GDM1 (cell line): ENCODE measurements at places on chromosomes 6 and 20.

GRCh38 chr6:111918825-111919224 is 45.6 kb upstream of the FYN start:
- DNase-seq = no peak

DNA sequence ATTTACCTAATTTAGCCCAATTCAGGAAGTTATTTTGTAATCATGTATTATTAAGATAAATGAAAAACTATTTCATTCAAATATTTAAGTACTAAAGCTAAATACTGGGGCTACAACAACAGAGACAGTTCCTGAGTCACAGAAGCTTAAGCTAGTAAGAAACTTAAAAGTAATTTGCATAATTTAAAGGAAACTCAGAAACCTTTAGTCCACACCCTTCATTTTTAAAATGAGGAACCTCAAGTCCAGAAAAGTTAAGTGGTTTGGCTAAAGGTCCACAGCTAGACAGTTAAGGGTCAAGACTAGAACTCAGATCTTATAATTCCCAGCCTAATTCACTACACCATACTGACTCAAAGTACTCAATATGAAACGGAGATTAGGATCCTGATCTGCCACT is 7.2 kb downstream of the LMBRD1 start:
- no peak for DNase-seq

GRCh38 chr6:123398072-123398471 is 238.7 kb downstream of the TRDN start:
- no peak for DNase-seq

DNA sequence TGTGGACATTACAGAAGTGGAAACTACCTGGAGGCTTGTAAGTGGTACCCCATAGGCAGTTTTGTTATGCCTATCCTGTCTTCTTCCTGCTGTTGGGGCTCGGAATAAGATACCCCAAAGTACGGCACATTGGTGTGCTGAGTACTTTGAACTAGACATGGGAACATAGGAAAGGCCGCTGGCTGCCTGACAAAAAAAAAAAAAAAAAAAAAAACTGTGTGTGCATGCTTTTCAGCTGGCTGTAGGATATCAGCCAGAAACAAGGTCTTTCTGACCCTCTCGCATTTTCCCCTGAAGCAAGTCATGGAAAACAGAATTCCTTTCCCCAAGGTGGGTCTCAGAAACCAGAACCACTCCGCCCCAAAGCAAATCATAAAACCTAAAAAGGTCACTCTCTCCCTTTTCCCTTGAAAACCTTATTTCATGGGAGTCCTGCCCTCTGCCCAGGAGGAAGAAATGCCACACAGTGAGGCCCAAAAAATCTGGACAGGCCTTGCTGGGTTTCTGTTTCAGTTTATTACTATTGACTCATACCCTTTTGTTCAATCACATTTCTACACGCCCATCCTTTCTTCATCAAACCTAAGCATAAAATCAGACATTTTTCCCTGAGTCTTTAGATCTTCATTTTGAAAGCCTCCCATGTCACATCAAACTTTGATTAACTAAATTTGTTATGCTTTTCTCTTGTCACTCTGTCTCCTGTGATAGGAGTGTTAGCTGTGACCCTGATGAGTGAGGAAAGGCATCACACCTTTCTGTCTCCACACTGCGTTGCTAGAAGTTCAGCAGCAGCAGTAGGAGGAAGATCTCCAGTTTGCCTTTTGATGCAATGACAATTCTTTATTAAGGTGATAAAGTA is 17.2 kb downstream of the SLC2A12 start:
- no peak for DNase-seq

DNA sequence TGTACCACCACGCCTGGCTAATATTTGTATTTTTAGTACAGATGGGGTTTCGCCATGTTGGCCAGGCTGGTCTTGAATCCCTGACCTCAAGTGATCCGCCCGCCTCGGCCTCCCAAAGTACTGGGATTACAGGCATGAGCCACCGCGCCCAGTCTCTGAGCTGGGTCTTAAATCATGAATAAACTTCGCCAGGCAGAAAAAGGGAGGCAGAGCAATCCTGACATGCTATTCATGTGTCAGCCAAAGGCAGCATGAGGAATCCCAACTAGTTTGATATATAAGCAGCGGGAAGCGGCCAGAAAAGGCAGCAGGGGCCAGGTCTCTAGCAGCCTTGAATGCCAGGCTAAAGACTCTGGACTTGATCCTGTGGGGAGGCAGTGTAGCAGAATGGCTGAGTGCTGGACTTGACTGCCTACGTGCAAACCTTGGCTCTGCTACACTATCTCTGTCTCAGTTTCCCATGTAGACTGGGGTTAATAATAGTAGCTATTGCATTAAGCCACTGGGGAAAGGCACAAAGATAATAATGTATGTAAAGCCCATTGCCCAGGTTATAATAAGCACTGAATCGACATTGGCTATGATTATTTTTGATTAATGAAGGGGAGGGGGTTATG is 1.8 kb downstream of the PROCR start:
- DNase-seq = no peak

GRCh38 chr20:18001131-18001921 is 32.5 kb downstream of the MGME1 start:
- DNase-seq = no peak

- DNase-seq = no peak
Measured at GRCh38 chr6:157670466-157671186, 152.4 kb upstream of the SNX9 start.

DNA sequence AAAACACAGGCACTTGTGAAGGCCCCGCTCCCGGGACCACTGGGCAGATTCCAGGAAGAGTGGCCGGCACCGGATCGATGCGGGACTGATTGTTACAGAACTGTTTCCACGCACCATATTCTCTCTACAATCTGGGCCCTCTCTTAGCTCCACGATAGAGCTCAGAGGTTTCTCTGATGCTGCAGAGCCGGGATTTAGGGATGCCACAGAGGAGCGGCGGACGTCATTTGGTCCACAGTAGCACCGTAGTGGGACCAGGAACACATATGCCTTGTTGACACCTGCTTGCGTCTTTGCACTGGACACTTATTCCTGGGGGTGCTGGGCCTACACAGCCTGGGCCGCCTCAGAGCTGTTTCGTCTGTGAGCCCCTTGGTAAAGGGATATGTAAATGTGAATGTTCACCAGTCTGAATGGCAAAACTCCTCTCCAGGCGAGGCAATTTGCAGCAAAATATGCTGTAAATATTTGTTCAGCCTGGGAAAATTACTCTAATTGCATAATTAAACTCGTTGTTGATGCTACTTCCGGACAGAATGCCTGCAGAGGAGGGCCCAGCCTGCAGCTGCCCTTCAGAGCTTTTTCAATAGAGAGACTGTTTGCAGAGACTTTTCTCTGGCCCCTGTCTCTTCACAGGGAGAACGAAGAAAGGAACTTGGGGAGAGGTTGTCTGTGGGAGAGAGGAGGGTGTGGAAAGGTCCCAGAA is 9.4 kb downstream of the PCK1 start:
- no peak for DNase-seq

DNA sequence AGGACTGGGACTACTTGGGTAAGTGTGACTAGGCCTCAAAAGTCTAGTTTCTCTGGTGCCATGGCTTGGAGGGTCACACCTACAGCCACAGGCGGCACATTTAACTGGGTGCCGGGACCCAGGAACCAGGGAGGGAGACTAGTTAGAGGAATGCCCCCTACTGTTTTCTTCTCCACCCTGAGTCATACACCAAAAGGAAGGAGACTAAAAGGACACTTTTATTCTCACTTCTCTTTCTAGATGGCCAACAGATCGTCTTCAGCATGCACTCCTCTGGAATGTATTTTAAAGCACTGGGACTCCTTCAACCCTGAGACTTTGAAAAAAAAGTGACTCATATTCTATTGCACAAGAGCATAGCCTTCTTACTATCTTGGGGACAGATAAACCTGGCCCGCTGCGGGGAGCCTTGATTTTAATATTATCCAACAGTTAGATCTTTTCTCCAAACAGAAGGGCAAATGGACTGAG is 33.4 kb downstream of the PLN start:
- DNase-seq = no peak

- DNase-seq = no peak
Measured at GRCh38 chr6:63349401-63349800, 29.6 kb upstream of the LGSN start.

GRCh38 chr6:154404791-154405400 is 48.3 kb upstream of the IPCEF1 start:
- no peak for DNase-seq

- no peak for DNase-seq
Measured at GRCh38 chr6:157287247-157287850, 36.0 kb downstream of the TMEM242 start.

DNA sequence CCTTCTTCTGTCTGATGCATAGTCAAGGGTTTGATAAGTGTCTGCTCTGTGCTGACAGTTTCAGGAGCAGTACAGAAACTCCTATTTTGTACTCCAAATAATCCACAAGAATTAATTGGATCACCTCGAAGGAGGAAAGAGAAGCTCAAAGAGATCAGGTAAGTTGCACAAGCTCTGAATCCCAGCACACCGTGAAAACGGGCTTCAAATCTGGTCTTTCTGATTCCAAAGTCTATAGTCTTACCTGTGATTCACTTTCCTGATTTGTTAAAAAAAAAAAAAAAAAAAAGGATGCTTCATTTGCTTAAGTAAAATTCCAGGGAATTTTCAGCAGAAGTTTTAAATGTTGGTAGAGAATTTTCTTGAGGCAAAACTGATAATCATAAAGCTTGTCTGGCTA is 155.8 kb upstream of the ESR1 start:
- DNase-seq = no peak

GRCh38 chr20:23399568-23400241 is 21.6 kb downstream of the NAPB start:
- no peak for DNase-seq

DNA sequence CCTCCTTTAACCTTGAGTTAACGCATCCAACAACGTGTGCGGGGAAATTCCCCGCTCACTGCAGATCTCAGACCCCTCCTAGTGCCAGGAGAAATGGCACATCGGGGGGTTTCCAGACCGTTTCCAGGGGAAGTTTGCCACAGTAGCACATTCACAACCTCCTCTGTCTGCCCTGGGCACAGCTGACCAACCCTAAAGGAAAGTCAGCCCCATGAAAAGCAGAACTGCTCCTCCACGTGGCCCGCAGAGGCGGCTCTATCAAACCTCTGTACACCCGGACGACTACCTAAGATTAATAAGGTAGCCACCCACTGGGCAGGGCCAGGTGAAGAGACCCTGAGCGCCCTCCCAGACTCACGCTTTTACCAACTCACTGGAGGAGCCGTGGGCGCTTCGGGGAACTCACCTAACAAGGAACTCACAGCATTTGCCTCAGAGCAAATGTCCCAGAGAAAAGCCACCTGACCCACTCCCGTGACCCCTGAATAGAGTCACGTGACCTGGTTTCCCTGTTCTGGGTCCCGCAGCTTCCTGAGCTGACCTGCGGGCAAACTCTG is 93.1 kb downstream of the PRND start:
- DNase-seq = peak; percentile 66

- no peak for DNase-seq
Measured at GRCh38 chr6:64122712-64123375, 487.2 kb downstream of the PHF3 start.

GRCh38 chr20:39016506-39016905 is 54.4 kb downstream of the DHX35 start:
- DNase-seq = no peak

DNA sequence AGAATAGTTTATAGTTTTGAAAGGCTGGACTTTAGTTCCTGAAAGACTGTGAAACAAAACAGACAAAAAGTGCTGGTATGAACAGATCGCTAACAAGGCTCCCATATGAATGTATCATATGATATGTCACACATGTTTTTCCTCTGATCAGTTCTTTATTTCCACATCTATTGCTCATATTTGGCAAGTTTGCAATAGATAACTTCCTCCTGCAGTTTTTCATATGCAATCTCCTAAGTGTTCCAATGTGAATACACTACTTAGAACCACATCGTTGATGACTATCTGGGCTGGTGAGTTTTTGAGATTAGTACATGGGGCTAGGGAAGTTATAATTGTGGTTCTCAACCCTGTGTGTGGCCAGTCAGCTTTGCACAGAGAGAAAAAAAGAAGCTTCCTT is 23.1 kb downstream of the CRYBG1 start:
- no peak for DNase-seq

- no peak for DNase-seq
Measured at GRCh38 chr6:3808199-3808598, 41.0 kb upstream of the FAM50B start.

- DNase-seq = no peak
Measured at GRCh38 chr6:135129136-135129856, 51.8 kb upstream of the MYB start.

DNA sequence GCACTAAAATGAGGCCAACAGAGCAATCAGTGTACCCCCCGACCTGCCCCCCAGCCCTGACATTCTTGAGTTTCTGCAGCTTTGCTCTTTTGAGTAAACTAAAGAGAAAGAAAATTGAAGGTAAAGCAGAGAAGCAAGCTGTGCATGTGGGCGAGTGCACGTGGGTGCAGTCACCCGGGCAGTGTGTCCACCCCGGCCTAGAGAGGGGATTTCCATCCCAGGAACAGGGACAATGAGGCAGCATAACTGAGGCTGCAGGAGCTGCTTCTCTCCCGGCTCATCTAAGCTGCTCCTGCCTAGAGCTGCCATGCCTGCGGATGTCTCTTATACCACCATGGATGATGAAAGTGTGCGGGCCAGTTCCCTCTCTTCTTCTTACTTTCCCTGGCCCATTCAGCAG is 16.8 kb downstream of the CASS4 start:
- no peak for DNase-seq

DNA sequence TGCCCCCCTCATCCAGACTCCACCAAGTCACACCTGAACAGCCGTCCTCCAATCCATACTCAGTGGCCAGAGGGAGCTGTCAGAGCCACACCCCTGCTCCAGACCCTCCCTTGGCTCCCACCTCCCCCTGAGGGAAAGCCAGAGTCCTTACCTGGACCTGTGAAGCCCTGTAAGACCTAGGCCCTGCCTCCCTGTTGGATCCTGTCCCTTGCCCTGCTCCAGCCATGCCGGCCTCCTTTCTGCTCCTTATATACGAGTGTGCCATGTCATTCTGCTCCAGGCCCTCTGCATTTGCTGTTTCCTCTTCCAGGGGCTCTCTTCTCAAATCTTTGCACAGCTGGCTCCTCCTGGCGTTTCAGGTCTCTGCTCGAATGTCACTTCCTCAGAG is 100.3 kb upstream of the MYL9 start:
- no peak for DNase-seq

DNA sequence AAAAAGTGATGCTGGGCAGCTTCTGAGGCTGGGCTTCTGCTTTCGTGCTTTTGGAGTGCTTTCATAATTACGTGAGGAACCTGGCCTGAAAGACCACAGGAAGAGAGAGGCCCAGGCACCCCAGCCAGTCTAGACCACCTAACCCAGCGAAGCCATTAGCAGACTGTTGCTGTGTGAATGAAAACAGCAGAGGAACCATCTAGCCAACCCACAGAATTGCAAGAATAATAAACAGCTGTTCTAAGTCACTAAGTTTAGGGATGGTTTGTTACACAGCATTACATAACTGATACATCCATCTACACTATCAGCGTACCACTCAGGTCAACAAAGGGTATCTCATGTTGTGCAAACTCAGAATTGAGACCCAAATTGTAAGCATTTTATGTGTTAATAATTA is 34.5 kb downstream of the FGD2 start:
- no peak for DNase-seq

DNA sequence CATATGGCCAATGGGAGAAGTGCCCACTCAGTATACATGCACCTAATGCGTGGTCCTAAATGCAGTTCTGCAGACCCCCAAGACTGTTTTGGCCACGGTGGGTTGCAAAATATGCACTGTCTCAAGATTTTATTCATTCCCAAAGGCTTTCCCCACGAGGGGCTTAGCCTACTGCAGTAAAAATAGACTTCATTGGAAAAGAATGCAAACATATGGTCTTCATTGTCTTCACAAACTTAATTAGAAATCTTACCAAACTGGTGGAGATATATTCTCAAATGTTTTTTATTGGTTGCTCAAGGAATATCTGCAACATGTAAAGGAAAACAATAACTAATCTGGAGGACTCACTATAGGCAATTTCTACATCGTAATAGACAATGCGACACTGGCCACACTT is 31.6 kb upstream of the PRL start:
- no peak for DNase-seq
